ENCODE measurements at places on chromosomes 2 and 18.
A peak's percentile ranks its signal among the peaks of the same experiment; 100 is the strongest.

GRCh38 chr2:4674007-4674406 is 970.6 kb downstream of the DCDC2C start:
- no peak for DNase-seq

DNA sequence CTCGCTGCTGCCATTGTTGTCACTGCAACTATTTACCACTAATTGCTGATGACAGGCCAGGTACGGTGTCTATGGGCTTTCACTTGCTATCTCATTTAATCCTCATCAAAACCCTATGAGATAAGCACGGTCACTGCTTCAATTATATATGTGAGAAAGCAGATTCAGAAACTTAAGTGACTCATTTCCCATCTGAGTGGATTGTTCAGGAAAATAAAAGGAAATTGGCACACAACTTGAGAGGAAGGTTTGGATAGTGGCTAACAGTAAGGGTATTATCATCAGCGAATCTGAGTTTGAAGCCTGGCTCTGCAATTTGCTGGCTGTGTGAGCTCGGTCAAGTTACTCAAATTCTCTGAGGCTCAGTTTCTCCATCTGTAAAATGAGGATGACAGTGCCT is 196.0 kb downstream of the KCNS3 start:
- DNase-seq, result no peak

GRCh38 chr2:171810422-171811244 is 83.4 kb downstream of the SLC25A12 start:
- no peak for DNase-seq

DNA sequence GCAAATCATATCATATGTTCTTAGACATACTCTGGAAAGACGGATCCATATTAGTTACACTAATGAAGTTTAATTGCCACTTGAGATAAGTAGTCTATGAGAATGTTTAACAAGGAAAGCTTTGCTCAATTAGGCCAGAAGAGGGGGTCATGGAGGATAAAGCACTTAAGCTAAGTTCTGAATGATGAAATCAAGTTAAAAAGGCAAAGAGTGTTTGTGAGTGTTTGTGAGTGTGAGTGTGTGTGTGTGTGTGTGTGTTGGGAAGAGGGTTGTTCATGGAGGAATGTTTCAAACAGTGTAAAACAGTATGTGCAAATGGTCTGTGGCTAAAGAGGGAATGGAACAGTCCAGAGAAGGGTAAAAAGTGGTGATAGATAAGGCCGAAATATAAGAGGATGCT is 360.9 kb downstream of the ERBB4 start:
- DNase-seq, result no peak

DNA sequence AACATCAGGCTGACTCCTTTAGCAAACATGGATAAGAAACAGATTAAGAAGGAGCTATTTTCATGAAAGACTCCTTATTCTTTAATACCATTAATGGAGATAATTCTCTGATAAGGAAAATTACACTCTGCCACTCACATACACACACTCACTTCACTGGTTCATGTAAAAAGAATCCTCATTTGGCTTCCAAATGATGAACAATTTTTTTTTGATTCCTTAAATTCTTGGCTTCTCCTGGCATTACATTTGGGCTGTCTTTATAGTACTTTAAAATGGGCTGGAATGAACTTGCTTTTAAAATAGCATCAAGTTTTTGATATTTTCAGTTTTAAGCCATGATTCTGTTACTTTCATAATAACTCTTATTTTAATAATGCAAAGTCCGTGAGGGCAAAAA is 328.6 kb downstream of the SLC8A1 start:
- no peak for DNase-seq

DNA sequence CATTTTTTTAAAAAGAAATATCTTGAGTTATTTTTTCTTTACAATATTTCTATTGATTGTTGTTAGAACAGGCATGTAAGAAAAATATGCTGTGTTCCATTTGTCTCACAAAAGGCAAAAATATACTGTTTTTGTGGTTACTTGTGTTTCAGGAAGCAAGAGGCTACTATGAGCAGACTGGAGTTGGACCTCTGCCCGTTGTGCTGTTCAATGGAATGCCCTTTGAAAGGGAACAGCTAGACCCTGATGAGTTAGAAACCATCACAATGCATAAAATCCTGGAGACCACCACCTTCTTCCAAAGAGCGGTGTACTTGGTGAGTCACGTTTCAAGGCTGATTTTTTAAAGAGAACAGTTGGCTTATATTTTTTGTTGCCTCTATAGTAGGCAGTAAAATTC is 54.7 kb downstream of the UGGT1 start:
- no peak for DNase-seq

DNA sequence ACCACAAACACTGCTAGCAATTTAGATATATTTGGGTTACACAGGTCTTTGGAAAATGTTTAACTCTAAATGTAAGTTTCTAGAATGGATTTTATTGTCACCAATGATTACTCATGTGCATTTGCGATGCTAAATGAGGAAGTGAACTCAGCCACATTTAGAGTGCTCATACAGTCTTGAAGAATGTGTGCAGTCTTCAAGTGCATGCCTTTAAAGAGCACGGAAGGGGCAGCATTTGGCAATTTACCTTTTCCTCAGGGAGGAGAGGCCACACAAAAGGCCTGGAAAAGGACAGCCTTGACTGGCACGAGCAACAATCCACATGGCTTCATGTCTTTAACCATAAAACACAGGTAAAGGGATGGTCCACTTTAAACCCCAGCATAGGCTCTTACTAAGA is 78.5 kb upstream of the STK17B start:
- DNase-seq, result no peak

- DNase-seq, result peak; percentile 91
These were observed 70.3 kb upstream of the ZSWIM2 start for GRCh38 chr2:186919296-186919695.

- no peak for DNase-seq
These were observed 13.7 kb downstream of the RAPGEF4 start for GRCh38 chr2:172749388-172749787.

DNA sequence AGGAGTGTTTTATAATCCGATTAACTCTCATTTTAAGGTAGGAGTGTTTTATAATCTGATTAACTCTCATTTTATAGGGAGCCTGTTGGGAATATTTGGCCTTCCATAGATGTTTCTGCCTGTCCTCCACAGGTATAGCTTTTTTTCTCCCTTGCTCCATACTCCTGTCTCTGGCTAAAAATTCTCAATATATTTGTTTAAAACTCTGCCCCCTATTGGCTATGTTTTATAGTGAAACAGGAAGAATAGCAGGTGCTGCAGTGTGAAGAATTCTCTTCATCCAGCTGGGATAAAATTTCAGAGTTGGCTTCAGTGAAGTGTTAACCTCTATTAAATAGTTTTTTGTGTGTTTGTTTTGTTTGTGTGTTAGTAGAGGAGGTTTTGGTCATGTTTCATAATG is 1046.0 kb upstream of the TMEFF2 start:
- DNase-seq, result peak; percentile 12

- DNase-seq, result no peak
These were observed 27.7 kb downstream of the TMEM182 start for GRCh38 chr2:102789349-102790090.

GRCh38 chr18:77116201-77117080 is 16.1 kb downstream of the MBP start:
- no peak for DNase-seq

- DNase-seq, result no peak
These were observed 53.2 kb downstream of the SMAD7 start for GRCh38 chr18:48897531-48897930.

DNA sequence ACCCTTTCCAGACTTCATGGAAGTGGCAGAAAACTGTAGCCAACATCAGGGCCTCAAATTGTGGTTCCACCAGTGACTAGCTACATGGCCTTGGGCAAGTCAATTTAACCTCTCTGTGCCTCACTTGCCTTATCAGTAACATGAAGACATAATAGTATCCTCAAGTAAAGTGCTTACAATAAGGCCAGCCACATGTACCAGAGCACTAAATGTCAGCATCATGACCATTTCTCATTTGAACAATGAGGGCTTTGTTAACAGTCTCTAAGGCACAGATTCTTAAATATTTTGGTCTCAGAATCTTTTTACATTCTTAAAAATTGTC is 5.8 kb upstream of the KCMF1 start:
- DNase-seq, result no peak

GRCh38 chr18:9113468-9114149 is 11.1 kb downstream of the NDUFV2 start:
- DNase-seq, result no peak

- DNase-seq, result no peak
These were observed 220.9 kb downstream of the LDLRAD4 start for GRCh38 chr18:13439461-13439860.

DNA sequence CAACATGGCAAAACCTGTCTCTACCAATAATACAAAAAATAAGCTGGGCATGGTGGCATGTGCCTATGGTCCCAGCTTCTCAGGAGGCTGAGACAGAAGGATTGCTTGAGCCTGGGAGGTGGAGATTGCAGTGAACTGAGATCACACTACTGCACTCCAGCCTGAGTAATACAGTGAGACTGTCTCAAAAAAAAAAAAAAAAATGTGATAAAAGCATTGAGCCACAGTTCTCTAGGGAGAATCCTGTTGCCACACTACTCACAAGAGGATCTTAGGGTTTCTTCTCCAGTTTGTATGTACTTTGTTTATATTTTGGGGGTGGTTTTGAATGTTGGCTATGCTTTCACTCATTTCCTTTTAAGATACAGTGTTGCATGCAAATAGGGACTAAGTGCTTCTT is 62.0 kb downstream of the TMEM185B start:
- DNase-seq, result no peak

GRCh38 chr2:231869704-231870103 is 56.5 kb downstream of the NPPC start:
- no peak for DNase-seq

- no peak for DNase-seq
These were observed 35.7 kb downstream of the ACVR1C start for GRCh38 chr2:157592948-157593347.

DNA sequence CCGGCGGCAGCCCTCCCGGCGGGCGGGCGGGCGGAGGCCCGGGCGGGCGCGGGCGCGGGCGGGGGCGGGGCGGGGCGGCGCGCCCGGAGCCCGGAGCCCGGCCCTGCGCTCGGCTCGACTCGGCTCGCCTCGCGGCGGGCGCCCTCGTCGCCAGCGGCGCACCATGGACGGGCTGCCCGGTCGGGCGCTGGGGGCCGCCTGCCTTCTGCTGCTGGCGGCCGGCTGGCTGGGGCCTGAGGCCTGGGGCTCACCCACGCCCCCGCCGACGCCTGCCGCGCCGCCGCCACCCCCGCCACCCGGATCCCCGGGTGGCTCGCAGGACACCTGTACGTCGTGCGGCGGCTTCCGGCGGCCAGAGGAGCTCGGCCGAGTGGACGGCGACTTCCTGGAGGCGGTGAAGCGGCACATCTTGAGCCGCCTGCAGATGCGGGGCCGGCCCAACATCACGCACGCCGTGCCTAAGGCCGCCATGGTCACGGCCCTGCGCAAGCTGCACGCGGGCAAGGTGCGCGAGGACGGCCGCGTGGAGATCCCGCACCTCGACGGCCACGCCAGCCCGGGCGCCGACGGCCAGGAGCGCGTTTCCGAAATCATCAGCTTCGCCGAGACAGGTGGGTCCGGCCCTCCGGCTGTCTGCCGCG is at the start of gene INHBB:
INHBB (plus strand) TSS at position 111 of the 641 bp plus-strand sequence; CDS start at position 164, 53 bp downstream.
- DNase-seq, result no peak

DNA sequence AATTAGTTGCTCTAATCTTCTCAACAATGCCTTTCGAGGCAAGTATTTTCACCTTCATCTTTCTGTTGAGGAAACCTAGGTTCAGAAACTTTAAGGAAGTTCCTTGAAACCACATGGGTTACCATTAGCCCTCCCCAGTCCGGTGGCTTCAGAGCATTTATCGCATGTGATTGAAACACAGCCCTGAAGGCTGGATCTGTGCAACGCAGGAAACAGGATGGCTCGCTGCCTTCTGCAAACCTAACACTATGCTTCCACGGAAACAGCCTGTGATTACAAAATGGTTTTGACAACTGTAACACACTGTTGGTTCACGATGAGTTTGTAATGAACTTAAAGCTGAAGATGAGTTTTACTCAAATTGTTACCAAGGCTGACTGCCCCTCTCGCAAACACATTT is 68.5 kb downstream of the EPB41L3 start:
- DNase-seq, result no peak

DNA sequence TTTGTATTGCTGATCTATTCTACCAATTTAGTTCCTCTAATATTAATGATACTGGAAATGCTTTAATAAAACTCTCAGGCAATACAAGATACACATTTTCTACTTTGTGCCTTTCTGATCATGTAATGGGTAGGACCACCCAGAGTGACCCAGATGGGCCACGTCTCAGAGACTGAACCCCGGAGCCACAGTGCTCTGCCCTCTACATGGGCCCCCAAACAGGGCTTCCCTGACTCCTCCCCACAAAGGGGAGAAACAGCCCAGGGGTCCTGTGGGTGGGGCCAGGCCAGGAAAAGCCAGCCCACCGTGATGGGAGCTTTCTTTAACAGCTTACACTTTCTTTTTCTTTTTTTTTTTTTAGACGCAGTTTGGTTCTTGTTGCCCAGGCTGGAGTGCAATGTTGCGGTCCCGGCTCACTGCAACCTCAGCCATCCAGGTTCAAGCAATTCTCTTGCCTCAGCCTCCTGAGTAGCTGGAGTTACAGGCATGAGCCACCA is 18.4 kb downstream of the HDAC4 start:
- no peak for DNase-seq

GRCh38 chr2:228845162-228845925 is 425.7 kb downstream of the PID1 start:
- DNase-seq, result no peak

- no peak for DNase-seq
These were observed 64.4 kb downstream of the CD8B2 start for GRCh38 chr2:106551417-106552130.

- DNase-seq, result peak; percentile 39
These were observed 222.2 kb downstream of the C1D start for GRCh38 chr2:67840460-67841068.

DNA sequence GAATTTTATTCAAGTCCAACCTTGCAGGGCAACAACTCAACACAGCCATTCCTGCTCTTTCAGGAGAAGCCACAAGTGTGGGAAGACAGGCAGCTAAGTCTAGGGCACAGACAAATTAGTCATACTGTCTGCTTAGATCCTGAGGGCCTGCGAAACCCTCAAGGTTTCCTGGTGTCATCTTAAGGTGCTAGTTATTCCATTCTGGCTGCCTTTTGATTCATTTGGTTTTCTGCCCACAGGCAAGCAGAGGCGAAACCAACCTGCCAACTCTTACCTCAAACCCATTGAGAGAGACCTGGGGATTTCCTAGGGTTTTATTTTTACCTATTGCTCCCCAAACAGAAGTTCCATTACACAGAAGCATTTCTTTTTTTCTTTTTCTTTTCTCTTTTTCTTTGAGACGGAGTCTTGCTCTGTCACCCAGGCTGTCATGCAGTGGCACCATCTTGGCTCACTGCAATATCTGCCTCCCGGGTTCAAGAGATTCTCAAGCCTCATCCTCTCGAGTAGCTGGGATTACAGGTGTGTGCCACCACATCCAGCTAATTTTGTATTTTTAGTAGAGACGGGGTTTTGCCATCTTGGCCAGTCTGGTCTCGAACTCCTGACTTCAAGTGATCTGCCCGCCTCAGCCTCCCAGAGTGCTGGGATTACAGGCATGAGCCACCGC is 23.7 kb upstream of the SCYGR1 start:
- DNase-seq, result no peak

GRCh38 chr2:37585982-37586621 is 85.3 kb downstream of the CDC42EP3 start:
- DNase-seq, result no peak
